Germinal center (tissue), 1 donor: ENCODE measurements at places on chromosomes 11 and 22.
A peak's percentile ranks its signal among the peaks of the same experiment; 100 is the strongest.

GRCh38 chr22:40782521-40782920 is 36.6 kb downstream of the SLC25A17 start:
- no peak for DNase-seq

DNA sequence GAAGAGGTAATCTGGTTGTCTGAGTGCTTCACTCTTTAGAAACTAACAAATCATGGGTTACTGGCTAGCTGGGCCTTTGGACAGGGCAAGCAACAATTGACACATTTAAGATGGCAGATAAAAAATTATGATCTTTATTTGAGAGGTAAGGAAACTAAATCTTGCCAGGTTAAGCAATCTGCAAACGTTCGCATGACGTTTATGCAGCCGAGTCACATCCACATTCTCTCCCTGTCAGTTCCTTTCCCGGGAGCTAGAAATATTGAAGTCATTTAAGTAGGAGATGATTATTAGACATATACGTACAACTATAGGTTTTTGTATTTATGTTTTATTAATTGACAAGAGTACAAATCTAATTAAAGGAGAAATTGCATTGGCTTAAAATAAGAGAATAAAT is 57.4 kb upstream of the RCN1 start:
- no peak for DNase-seq

GRCh38 chr11:45500451-45500850 is 165.0 kb downstream of the CHST1 start:
- DNase-seq = no peak

DNA sequence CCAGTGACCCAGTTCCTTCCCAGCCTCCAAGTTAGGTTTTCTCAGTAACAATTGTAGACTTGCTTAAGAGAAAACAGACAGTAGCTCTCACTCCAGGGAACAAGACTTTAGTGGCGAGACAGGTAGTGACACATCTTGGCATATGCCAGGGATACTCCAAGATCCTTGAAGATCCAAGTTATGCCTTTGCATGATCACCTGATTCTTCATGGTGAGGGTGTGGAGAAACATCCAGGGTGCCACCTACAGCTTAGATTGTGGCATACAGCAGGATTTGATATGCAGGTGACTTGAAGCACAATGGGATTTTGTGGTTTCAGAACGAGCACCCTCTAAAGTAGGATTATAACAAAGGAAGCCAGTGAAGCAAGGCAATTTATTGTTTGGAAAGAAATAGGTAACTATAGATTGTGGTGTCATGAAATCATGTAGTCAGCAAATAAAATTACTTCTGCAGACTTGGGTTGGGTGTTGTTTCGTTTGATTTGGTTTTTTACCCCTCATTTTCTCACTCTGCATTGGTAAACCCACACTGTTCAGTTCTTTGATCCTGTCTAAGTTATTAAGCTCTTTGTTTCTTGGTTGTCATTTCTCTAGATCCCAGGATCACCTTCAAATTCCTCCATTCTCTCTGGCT is 9.2 kb downstream of the POU2AF3 start:
- DNase-seq = no peak

- DNase-seq = no peak
These were observed 47.3 kb downstream of the TENM4 start for GRCh38 chr11:79393362-79394043.

DNA sequence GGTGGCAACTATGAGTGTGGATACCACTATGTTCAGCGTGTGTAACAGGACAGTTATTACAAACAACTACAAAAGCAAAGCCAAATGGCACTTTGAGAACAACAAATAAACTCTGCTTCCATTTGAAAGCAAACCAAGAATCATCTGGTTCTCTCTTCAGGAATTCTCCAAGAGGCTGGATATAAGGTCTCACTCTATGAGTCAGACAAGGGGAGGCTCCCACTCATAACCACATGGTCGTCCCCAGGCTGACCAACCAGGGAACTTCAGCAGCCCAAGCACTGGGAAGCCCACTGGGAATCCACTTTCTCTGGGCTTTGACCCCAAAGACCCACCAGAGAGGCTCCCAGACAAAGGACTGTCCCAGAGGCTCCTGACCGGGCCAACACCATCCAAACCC is 35.3 kb downstream of the DGCR2 start:
- DNase-seq = peak; percentile 1

- no peak for DNase-seq
These were observed 1.4 kb downstream of the POGLUT3 start for GRCh38 chr11:108496643-108497256.

DNA sequence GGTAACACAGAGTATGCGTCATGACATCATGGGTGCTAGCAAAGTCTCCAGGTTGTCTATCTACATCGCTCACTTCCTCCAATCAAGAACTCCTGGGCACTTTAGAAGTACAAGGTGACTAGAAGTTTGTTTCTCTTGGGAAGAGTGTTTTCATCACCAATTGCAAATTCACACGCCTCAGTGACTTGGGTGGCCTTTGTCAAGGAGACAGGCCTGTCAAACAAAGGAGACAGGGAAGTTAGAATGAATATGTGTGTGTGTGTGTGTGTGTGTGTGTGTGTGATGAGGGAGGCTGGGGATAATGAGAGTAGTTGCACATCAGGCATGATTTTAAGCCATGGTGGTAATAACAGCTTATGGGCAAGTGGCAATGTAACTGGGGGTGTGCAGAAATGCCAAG is 953.2 kb downstream of the OPCML start:
- no peak for DNase-seq

DNA sequence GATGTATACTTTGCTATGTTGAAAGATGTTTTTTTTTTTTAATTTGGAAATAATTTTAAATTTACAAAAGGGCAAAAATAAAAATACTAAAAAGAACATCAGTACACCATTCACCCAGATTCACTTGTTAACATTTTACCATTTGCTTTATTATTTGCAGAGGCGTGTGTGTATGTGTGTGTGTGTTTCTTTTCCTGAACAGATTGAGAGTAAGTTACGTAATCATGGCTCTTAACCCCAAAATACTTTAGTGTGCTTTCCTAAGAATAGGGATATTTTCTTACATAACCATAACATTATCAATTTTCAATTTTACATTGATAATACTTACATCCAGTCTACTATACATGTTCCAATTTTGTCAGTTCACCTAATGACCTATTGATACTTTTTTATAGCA is 91.5 kb upstream of the HORMAD2 start:
- no peak for DNase-seq

- peak; percentile 39 for DNase-seq
These were observed 29.8 kb downstream of the SREBF2 start for GRCh38 chr22:41862530-41863266.

GRCh38 chr11:118434553-118435289 is 1.6 kb upstream of the KMT2A start:
- peak; percentile 55 for DNase-seq

GRCh38 chr22:26480611-26480932 is 3.0 kb downstream of the HPS4 start:
- no peak for DNase-seq

GRCh38 chr11:11414996-11415395 is 61.9 kb upstream of the CSNK2A3 start:
- DNase-seq = no peak

GRCh38 chr11:2725368-2726300 is 25.8 kb upstream of the KCNQ1OT1 start:
- DNase-seq = no peak

GRCh38 chr11:111119751-111120150 is 125.8 kb upstream of the POU2AF2 start:
- no peak for DNase-seq

DNA sequence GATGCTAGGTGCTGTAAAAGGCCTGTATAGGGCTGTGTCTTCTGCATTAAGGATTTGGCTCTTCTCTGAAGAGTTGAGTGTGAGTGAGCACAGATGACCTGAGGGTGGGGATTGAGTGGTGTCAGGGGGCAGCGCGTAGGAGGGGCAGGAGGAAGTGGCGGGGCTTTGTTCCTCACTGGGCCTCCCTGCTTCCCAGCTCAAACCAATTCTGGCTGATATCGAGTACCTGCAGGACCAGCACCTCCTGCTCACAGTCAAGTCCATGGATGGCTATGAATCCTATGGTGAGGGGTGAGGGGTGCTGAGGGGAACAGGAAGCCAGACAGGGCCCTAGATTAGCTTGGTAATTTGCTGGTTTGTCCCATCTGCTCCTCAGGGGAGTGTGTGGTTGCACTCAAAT is 9.1 kb downstream of the PHOX2A start:
- no peak for DNase-seq

DNA sequence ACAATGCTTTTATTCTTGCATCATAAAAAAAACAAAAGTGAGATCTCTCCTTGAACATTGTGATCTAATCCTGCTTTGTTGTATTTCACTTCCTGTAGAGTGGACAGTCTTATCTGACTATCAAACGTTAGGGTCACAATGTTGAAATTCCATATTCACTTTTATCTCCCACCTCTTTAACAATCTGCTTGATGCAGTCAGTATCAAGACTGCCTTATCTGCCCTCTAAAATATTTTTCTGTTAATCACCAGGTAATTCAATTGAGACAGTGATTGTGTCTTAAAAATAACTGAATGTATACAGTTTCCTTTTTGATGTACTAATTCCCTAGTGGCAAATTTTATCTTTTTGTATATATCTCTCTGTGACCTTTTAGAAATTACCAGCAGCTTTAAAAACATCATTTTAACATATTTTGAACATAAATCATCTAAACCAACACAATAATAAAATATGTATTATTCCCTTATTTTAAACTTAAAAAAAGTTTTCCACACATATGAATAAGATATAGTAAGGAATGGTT is 143.1 kb upstream of the MPPED2 start:
- no peak for DNase-seq

- no peak for DNase-seq
These were observed 23.2 kb upstream of the ST3GAL4 start for GRCh38 chr11:126332221-126332711.

DNA sequence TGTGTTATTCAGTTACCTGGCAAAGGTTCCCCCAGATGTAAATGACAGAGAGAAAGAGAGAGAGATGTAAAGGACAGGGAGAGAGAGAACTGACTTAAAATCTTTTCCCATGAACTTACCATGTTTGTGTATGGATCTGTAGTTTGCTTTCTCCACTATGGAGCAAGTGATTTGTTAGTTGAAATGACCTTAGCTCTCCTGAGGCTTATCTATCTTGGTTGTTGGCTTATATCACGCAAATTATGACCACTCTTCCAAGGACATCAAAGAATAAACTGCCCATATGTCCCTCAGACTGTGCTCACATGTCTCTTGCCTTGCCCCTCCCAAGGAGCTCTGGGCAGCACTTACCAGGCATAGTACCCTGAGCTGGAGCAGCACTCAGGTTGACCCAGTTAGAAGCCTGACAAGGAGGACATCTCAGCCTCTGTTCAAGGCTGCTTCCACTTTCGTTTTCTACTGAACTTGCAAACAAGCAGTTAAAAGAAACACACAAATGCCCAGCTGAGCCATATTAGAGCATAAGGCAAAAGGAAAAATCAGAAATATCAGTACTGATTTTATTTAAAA is 95.3 kb upstream of the RCN1 start:
- DNase-seq = no peak

- DNase-seq = no peak
These were observed 88.4 kb downstream of the SLC1A2 start for GRCh38 chr11:35330931-35331330.

- no peak for DNase-seq
These were observed 154.8 kb downstream of the UVRAG start for GRCh38 chr11:75969626-75970308.

DNA sequence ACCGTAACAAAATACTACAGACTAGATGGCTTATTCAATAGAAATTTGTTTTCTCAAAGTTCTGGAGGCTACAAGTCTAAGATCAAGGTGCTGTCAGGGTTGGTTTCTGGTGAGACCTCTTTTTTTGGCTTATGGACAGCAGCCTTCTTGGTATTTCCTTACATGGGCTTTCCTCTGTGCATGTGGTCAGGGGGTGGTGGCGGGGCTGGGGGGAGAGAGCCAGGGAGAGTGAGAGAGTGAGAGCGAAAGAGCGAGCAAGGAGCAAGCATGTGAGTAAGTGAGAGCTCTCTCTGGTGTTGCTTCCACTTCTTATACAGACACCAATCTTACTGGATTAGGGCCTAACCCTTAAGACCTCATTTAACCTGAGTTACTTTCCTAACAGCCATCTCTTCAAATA is 181.5 kb downstream of the TMEM135 start:
- no peak for DNase-seq

DNA sequence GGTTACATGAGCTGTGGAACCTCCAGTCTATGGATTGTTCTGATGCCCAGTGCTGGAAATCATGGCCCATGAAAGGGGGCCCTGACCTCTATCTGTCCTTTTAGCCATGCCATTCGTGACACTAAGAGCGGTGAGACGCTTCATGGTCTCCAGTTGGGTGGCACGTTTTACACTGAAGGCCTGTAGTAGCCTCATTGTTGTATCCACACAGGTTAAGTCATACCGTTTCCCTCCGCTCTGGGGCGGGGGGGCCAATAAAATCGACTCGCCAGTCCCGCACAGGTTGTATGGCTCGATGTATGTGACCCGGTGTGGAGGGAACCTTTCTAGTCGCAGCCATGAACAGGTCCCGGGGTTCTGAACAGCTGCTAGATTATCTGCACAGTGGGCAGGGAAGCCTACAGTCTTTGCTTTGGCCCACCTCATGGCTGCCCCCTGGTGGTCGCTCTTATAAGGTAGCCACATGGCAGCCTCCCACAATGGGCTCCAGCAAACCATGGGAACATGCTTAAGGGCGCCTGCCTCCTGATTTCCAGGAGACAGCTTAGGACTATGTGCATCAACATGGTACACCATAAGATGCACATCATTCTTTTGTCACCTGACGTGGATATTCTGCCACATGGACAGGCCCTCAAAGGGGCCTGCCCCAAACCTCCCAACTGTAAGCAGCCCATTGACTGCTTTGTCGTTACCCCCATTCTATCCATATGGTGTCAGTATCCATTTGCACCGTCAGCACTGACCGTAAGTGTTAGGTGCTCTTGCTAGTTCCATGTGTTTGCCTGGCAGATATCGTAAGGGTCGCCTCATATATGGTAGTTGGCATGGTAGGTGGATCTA is 19.7 kb upstream of the APOL3 start:
- DNase-seq = peak; percentile 80

DNA sequence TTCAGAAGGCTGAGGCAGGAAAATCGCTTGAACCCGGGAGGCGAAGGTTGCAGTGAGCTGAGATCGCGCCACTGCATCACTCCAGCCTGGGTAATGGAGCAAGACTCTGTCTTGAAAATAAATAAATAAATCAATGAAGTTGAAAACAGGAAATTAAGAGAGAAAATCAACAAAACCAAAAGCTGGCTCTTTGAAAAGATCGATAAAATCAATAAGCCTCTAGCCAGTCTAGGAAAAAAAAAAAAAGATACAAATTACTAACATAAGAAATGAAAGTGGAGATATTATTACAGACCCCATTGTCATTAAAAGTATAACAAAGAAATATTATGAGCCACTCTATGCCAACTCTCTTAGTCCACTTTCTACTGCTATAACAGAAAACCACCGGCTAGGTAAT is 48.0 kb upstream of the NUP160 start:
- DNase-seq = no peak
